PC-3 (cell line): ENCODE measurements at places on chromosomes 12 and 14. TPM values are rescaled to one million over a fixed set of nuclear protein-coding genes. Genes with fewer than 3 reads are reported as not detected.

DNA sequence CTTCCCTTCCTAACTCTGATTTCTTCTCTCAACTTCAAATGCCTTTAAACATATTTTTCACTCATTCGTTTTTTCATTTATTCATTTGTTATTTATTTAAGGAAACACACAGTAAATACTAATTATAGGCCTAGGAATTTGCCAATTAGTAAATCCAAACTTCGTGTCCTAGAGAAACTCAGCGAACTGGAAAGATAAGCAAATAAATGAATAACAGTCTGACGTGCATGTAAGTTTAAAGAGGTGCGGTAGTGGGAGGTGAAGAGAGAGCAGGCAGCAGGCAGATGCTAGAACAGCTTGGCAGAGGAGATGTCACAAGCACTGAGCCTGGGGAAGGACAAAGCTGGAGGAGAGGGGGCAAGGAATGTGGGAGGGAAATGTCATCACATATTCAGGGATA, 228.2 kb downstream of the DPY19L2 start:
- H3K27me3 ChIP-seq: peaks cover 20% of the 10 kb centered on the region; the same call in 1 of the 2 replicates
- H3K4me1 ChIP-seq: no peaks in the 10 kb centered on the region
- H3K27ac ChIP-seq: no peak overlapping the region
- no peak overlapping the region for H3K4me3 ChIP-seq
- DNase-seq: peak; percentile 5

GRCh38 chr12:105261010-105261409, 25.0 kb upstream of the APPL2 start:
- no peak overlapping the region for H3K27ac ChIP-seq
- no peaks in the 10 kb centered on the region for H3K36me3 ChIP-seq
- H3K27me3 ChIP-seq: no peaks in the 10 kb centered on the region
- H3K4me3 ChIP-seq: no peak overlapping the region
- no peak for DNase-seq

DNA sequence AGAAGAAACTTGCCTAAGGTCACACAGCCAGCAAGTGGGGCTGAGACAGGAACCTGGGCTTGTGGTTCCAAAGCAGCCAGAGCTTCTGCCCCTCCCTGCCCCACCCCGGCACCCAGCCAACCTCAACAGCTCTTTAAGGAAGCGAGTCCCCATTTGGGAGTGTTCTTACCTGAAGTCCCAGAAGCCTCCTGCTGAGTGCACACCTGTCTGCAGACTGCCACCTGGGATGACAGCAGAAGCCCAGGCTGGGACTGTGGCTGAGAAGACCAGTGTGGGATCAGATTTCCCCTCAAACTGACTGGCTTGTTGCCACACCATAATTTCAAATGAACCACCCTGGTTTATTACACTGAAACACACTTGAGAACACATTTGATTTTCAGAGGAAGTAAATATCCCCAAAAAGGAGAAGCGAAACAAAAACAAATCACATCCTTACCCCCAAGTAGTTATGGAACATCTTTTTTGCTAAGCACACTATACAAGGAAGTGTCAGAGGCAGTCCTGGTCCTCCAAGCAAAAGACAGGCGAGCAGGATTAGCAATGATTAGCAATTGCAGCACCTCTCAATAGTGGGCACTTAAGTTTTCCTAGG, 6.3 kb upstream of the RIN3 start:
- DNase-seq: peak; percentile 77
- H3K36me3 ChIP-seq: no peaks in the 10 kb centered on the region
- peaks cover 70% of the 10 kb centered on the region for H3K4me1 ChIP-seq
- no peak overlapping the region for H3K4me3 ChIP-seq
- no peaks in the 10 kb centered on the region for H3K27me3 ChIP-seq

- H3K4me3 ChIP-seq: no peak overlapping the region
- H3K4me1 ChIP-seq: peaks cover 50% of the 10 kb centered on the region
- H3K27ac ChIP-seq: peak overlapping the region; percentile 98
These were observed 40.8 kb downstream of the GPR65 start for GRCh38 chr14:88045705-88046104.

- H3K36me3 ChIP-seq: no peaks in the 10 kb centered on the region
- no peaks in the 10 kb centered on the region for H3K4me1 ChIP-seq
- H3K27ac ChIP-seq: no peak overlapping the region
- H3K4me3 ChIP-seq: no peak overlapping the region
These were observed 90.9 kb downstream of the TMEM121 start for GRCh38 chr14:105617201-105617777.

- no peaks in the 10 kb centered on the region; the same call in 1 of the 2 replicates for H3K4me1 ChIP-seq
- H3K27ac ChIP-seq: no peak overlapping the region
- no peaks in the 10 kb centered on the region for H3K36me3 ChIP-seq
- no peak overlapping the region for H3K4me3 ChIP-seq
- peak; percentile 21 for DNase-seq
These were observed 57.8 kb downstream of the GTF2A1 start for GRCh38 chr14:81162941-81163340.

DNA sequence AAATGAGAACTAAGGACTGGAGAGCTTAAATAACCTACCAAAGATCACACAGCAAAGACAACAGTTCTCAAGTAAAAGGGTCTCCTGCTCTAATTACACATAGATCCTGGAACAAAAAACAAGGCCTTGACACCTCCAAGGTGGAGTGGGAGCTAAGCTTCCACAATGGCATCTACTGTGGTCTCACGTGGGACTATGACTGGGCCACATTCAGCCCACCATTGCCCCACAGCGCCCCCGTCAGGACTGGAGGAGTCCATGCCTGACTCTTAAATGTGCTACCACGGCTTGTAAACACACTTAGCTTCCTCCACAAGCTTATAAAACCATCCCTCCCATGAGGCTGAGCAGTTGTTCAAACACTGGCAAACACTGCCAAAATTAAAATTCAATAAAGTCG, 88.5 kb downstream of the GCH1 start:
- no peaks in the 10 kb centered on the region for H3K27me3 ChIP-seq
- no peaks in the 10 kb centered on the region for H3K36me3 ChIP-seq
- no peak overlapping the region for H3K4me3 ChIP-seq
- peaks cover 8% of the 10 kb centered on the region; the same call in 1 of the 2 replicates for H3K4me1 ChIP-seq

GRCh38 chr14:55458800-55459515, 18.5 kb upstream of the TBPL2 start:
- DNase-seq: peak; percentile 97
- peak overlapping the region; percentile 12 for H3K4me3 ChIP-seq
- no peaks in the 10 kb centered on the region for H3K36me3 ChIP-seq
- no peaks in the 10 kb centered on the region for H3K27me3 ChIP-seq
- peak overlapping the region; percentile 74 for H3K27ac ChIP-seq

- no peak for DNase-seq
- no peak overlapping the region for H3K27ac ChIP-seq
- H3K4me1 ChIP-seq: no peaks in the 10 kb centered on the region
- H3K27me3 ChIP-seq: no peaks in the 10 kb centered on the region
- no peak overlapping the region for H3K4me3 ChIP-seq
These were observed 472.2 kb downstream of the C12orf50 start for GRCh38 chr12:87556985-87557384.

DNA sequence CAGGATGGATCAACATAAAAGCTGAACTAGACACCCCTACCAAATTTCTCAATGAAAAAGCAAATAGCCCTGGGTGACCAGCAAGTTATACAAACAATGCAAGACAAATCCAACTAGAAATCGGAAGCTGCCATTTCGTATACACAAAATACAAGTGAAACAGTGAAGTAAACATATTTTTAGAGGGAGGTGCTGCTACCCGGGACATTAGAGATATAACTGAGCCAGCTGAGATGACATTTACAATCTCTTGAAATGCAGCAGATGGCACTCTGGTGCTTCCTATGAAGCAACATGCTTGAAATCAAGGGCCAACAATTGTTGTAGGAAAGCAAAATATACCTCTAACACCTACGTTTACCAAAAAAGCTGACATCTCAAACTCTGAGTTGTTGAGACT, 25.5 kb downstream of the BDKRB1 start:
- no peaks in the 10 kb centered on the region for H3K27me3 ChIP-seq
- no peak for DNase-seq
- H3K4me3 ChIP-seq: no peak overlapping the region
- no peaks in the 10 kb centered on the region for H3K4me1 ChIP-seq
- H3K27ac ChIP-seq: no peak overlapping the region

DNA sequence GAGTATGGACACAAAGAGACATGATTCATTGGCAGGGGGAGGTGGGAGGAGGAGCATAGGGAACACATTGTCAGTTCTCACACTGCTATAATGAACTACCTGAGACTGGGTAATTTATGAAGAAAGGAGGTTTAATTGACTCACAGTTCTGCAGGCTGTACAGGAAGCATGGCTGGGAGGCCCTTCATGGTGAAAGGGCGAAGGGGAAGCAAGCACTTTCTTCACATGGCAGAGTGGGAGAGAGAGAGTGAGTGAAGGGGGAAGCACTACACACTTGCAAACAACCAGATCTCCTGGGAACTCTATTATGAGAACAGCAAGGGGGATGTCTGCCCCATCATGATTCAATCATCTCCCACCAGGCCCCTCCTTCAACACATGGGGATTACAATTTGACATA, 391.8 kb downstream of the BMP4 start:
- H3K36me3 ChIP-seq: no peaks in the 10 kb centered on the region
- H3K27me3 ChIP-seq: no peaks in the 10 kb centered on the region
- H3K4me3 ChIP-seq: no peak overlapping the region
- H3K27ac ChIP-seq: no peak overlapping the region
- DNase-seq: no peak
- no peaks in the 10 kb centered on the region for H3K4me1 ChIP-seq

GRCh38 chr12:65822732-65823512, 1.4 kb upstream of the HMGA2 start:
- H3K4me3 ChIP-seq: peak overlapping the region; percentile 92
- H3K27ac ChIP-seq: peak overlapping the region; percentile 95
- H3K4me1 ChIP-seq: peaks cover 45% of the 10 kb centered on the region
- peak; percentile 82 for DNase-seq
- no peaks in the 10 kb centered on the region for H3K27me3 ChIP-seq

DNA sequence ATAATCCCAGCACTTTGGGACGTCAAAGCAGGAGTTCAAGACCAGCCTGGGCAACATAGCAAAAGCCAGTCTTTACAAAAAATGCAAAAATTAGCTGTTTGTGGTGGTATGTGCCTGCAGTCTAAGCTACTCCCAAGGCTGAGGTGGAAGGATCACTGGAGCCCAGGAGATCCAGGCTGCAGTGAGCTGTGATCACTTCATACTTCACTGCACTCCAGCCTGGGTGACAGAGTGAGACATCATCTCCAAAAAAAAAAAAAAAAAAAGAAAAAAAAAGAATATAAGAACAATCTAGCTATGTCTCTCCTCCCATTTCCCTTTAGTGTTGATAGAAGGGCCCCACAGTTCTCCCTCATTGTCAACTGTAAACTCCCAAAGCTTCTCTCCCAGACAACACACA, 3.5 kb upstream of the BCAT1 start:
- H3K4me3 ChIP-seq: no peak overlapping the region
- H3K27me3 ChIP-seq: peaks cover 37% of the 10 kb centered on the region
- H3K4me1 ChIP-seq: no peaks in the 10 kb centered on the region

- DNase-seq: no peak
- no peak overlapping the region for H3K27ac ChIP-seq
- no peaks in the 10 kb centered on the region for H3K36me3 ChIP-seq
- no peak overlapping the region for H3K4me3 ChIP-seq
- H3K4me1 ChIP-seq: no peaks in the 10 kb centered on the region
These were observed 67.8 kb downstream of the PELI2 start for GRCh38 chr14:56185992-56186391.

GRCh38 chr14:20682435-20683124, 1.8 kb upstream of the RNASE4 start:
- peak overlapping the region; percentile 80 for H3K27ac ChIP-seq
- peak overlapping the region; percentile 85 for H3K4me3 ChIP-seq
- peak; percentile 91 for DNase-seq
- H3K27me3 ChIP-seq: no peaks in the 10 kb centered on the region
- no peaks in the 10 kb centered on the region for H3K36me3 ChIP-seq

DNA sequence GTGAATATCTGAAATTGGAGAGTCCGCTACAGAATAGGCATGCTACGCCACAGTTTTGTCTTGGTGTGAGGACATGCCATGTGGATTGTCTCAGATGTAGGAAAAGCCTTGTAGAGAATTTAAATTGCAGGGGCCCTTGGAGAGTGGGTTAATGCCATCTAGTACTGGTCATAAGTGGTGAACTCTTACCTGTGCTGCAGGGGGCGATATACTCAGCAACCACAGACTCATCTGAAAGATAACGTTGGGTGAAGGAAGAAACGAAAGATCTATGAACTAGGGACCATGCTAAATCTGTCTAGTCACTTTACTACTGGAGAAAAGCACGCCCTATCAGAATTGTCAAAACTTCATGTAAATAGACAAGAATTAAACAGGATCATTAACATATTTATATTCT, 33.7 kb upstream of the A2M start:
- no peak for DNase-seq
- H3K36me3 ChIP-seq: no peaks in the 10 kb centered on the region
- H3K4me1 ChIP-seq: no peaks in the 10 kb centered on the region
- no peak overlapping the region for H3K27ac ChIP-seq
- no peaks in the 10 kb centered on the region for H3K27me3 ChIP-seq
- H3K4me3 ChIP-seq: no peak overlapping the region

- no peaks in the 10 kb centered on the region for H3K27me3 ChIP-seq
- H3K4me3 ChIP-seq: no peak overlapping the region
- peaks cover 3% of the 10 kb centered on the region; the same call in 1 of the 2 replicates for H3K4me1 ChIP-seq
- DNase-seq: peak; percentile 73
- no peak overlapping the region for H3K27ac ChIP-seq
- H3K36me3 ChIP-seq: no peaks in the 10 kb centered on the region
These were observed 17.4 kb upstream of the CHFR start for GRCh38 chr12:132904718-132905328.

DNA sequence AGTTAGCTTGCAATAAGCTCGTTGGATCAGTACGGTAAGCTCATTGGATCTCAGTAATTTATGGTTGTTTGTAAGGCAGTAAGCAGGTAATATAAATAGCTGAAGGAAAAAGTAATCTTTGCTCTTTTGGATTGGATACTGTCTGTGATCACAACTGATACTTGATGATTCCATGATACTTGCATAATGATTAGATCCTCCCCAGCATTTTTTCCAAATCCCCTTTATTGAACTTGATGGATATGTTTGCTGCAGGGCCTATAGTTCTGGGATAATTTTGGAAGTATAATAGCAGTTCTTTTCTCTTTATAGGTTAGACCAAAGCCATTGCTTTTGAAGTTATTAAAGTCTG, 5.2 kb downstream of the MDM2 start:
- H3K36me3 ChIP-seq: peaks cover 52% of the 10 kb centered on the region
- no peaks in the 10 kb centered on the region for H3K27me3 ChIP-seq
- peaks cover 3% of the 10 kb centered on the region; the same call in 1 of the 2 replicates for H3K4me1 ChIP-seq
- no peak overlapping the region for H3K27ac ChIP-seq
- no peak overlapping the region for H3K4me3 ChIP-seq

DNA sequence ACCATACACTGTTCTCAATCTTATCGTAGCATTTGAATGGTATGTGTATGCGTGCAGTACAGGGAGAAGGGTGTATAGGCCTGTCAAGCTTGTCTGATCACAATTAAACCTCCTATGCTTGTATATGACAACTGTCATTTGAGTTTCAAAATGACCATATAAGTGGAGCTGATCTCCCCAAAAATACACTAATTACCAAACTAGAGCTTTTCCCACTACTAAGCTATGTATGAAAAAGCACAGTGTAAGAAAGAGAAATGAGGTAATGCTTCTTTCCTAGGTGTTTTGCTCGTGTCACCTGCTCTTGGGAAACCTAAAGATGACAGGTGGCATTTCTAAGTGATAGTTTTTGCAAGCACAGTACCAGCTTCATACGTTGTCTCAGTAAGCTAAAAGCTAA, 1.1 kb upstream of the STK38L start:
- no peaks in the 10 kb centered on the region for H3K27me3 ChIP-seq
- no peak for DNase-seq

GRCh38 chr12:10623131-10623530, 9.7 kb upstream of the MAGOHB start:
- H3K4me1 ChIP-seq: peaks cover 17% of the 10 kb centered on the region
- H3K36me3 ChIP-seq: 0 out of 2 replicates have a peak, but pooled peaks cover 4% of the 10 kb centered on the region
- no peaks in the 10 kb centered on the region for H3K27me3 ChIP-seq
- H3K4me3 ChIP-seq: no peak overlapping the region

PPFIA2 gene
- total RNA-seq: not detected in 2 replicates

SERPINA9 gene
- total RNA-seq: not detected in 2 replicates

LRFN5 gene
- total RNA-seq: not detected in 2 replicates

SLC5A8 gene
- total RNA-seq: not detected in 2 replicates

SYNDIG1L gene
- not detected in 2 replicates for total RNA-seq

GPR132 gene
- total RNA-seq: 0.04 and 0.12 TPM in 2 replicates

SERPINA1 gene
- total RNA-seq: 5.4 and 10.5 TPM in 2 replicates

GPR68 gene
- total RNA-seq: 0.35 and 1.5 TPM in 2 replicates
